ENCODE measurements at places on chromosomes 2 and 18.

DNA sequence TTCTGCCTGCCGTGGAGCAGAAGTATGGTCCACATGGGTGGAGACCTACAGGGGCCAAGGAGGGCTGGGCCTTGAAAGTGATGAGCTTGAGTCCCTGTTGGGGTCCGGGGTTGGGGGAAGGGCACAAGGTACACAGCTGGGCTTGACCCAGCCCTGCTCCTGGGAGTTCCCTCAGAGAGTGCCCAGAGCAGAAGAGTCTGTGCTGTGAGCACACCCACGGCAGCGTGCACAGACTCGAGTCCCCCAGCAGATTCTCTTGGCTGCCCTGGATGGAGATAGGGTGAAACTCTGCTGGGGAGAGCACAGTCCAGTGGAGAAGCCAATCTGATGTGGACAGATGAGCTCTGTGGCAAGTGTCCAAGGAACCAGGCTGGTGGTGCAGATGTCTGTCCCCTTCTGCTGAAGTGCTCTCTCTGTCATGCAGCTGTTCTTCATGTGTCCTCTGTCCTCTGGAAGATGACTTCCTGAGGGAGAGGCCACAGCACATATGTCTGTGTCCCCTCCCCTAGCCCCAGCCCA lies 27.5 kb downstream of the INPP4A start:
- no peak for DNase-seq

DNA sequence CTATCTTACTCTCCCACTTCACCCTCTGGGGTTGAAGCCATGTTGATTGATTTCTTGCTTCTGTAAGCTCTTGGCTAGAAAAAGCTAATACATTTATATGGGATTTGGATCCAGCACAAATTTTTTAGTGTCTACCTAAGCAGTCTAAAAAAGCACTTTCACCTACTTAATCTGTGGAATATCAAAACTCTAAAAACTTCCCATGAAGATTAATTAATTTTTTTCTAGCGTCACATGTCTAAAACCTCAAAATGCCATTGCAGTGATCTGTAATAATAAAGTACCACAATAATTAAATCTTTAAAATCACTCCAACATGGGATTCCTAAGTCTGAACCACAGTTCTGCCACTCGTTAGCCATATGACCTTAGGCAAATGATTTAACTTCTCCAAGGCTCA lies 180.1 kb downstream of the EN1 start:
- DNase-seq = no peak

GRCh38 chr18:59744271-59744721 lies 47.1 kb upstream of the CCBE1 start:
- no peak for DNase-seq

- DNase-seq = no peak
Observed at GRCh38 chr18:73431620-73432019, 563.8 kb upstream of the NETO1 start.

- no peak for DNase-seq
Observed at GRCh38 chr2:100548771-100549170, 14.0 kb upstream of the PDCL3 start.

DNA sequence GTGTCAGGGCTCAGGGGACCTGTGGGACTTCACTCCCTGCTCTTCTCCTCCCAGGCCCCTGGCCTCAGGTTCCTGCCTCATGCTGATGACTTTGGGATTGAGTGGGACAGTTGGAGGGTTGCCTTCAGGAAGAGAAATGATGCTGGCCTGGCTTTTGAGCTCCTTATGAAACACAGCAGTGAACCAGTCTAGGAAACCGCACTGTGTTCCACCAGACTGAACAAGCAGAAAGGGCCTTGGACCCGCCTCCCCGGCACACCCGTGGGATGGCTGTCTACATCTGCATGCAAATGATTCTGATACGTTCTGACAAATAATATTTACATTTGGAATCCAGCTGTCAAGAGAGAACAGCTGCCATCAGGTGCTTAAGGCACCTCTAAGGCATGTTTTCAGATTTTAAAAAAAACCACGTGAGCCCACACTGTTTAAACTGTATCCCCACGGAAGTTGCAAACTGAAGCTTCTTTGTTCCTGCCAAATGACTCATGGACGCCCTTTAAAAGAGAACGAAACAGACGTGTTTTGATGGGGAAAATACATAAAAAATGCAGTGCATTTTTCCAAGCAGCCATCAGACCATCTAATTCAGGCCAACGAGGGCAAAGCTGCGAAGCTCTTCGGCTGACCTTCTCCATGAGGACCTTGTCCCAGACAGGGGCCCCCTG lies 27.6 kb upstream of the ASAP2 start:
- DNase-seq = no peak

DNA sequence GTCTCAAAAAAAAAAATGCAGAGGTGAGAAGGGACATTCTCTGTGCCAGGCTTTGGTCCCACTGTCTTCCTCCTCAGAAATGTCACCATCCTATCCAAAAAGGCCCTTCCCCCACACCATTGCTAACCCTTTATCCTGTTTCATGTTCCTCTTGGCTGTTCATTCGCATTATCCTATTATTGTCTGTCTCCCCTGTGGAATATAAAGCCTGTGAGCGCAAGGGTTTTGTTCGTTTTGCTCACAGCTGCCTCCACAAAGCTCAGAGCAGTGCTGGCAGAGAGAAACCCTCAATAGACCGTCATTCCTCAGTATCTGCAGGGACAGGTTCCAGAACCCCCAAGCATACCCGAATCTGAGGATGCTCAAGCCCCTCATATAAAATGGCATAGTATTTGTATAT lies 91.8 kb downstream of the LOXHD1 start:
- DNase-seq = no peak

- peak; percentile 58 for DNase-seq
Observed at GRCh38 chr18:7272311-7273049, 41.6 kb downstream of the LRRC30 start.

DNA sequence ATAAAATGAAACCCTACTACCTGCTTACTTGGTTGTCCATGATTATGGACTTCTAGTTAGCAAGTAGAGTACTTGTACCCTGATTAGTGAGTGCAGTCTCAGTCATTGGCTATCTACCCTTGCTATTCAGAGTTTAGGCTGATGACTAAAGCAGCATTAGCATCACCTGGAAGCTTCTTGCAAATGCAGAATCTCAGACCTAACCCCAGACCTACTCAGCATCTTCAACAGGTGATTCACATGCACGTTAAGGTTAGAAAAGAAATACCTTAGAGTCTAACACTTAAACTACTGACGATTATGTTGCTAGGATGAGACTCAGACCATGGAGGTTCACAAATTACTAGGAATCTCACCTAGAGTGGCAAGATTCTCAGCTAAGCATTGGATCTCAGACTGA lies 399.9 kb upstream of the FANCL start:
- no peak for DNase-seq

GRCh38 chr2:49857371-49858112 lies 703.2 kb upstream of the FSHR start:
- DNase-seq = no peak
